CD4-positive, alpha-beta T cell treated with Interleukin-6 at 100 ng/mL for 8 hours (primary cell): ENCODE measurements at places on chromosomes 3 and 15.

DNA sequence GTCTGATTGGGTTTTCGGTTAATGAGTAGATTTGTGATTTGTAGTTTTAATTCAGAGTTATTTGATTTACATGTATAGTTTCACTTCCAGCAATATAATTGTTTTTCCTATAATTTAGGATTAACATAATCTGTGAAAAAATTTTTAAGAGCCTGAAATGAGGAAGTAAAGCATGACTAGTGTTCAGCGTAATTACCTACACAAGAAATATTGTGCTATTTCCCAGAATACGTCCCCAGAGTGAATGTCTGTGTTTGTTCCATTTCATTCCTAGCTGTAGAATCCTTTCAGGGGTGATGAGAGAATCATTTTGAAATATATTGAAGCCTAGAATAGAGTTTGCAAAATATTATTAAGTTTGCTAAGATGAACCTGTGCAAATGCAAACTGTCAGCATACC lies 247.1 kb downstream of the BBX start:
- no peak for DNase-seq

DNA sequence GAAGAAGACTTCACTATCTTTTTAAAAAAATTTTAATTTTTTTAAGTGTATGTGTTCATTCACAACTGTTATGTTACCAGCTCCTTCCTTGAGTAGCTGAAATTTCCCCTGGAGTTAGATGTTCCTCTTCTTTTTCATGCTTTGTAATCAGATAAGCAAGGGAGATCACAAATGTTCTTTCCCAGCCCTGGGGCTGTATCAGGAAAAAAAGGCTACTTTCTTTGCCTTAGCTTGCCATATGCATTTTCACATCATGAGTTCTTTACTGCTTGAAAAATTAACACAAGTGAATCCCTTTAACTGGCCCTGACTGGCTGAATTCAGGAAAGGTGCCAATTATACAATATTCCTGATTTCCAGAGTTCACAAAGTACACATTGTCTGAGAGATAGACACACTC lies 353.2 kb upstream of the ATP11B start:
- DNase-seq, result no peak

- no peak for DNase-seq
Measured at GRCh38 chr3:30550246-30550645, 56.2 kb upstream of the TGFBR2 start.

- peak; percentile 40 for DNase-seq
Measured at GRCh38 chr3:48299746-48300712, 33.4 kb downstream of the SPINK8 start.

DNA sequence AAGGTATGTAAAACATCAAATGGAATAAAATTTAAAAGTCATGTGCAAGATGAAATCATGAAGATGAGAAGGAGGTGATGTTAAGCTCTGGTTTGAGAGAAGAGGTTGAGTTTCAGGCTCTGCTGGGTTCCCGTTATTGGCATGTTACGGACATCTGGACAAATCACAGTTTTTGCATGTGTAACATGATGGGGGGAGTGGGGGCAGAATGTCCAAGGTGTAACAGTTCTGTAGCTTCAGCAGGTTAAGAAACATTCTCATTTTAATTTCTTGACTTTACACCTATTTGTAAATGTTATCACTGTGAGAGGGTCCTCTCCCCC lies 17.2 kb downstream of the TRIM71 start:
- no peak for DNase-seq

- DNase-seq, result no peak
Measured at GRCh38 chr3:152176998-152177397, 91.7 kb upstream of the MBNL1 start.

- peak; percentile 77 for DNase-seq
Measured at GRCh38 chr15:52021128-52021671, 2.2 kb downstream of the MAPK6 start.

- DNase-seq, result no peak
Measured at GRCh38 chr3:66642484-66642883, 141.7 kb upstream of the LRIG1 start.

- DNase-seq, result no peak
Measured at GRCh38 chr15:71117714-71118305, 2.5 kb downstream of the THSD4 start.

DNA sequence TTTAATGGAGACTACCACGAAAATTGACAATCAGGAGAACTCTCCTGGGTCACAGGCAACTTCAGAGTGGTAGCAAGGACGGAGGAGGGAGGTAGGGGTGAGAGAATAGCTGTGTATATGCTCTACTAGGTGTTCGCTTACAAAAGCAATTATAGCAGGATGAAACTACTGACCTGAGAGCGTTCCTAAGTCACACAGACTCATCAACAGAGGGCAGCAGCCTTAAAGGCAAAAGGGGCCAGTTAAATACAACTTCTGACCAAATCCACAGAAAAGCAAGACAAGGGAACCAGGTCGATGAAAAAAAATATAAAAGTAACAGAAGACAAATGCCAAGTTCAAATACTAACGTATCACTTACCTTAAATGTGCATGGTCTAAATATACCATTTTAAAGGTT lies 894.6 kb downstream of the PLOD2 start:
- no peak for DNase-seq

DNA sequence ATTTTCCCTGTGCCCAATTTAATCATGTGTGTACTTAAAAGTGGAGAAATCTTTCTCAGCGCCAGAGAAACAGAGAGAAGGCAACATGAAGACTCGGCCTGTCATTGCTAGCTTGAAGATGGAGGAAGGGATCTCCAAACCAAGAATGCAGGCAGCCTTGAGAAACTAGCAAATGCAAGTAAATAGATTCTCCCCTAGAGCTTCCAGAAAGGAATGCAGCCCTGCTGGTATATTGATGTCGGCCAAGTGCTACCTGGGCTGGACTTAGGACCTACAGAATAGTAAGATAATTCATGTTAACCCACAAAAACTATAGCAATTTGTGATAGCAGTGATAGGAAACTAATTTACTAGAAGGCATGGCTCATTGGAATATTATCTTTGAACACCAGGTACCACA lies 150.9 kb upstream of the ABI3BP start:
- DNase-seq, result no peak

GRCh38 chr3:50112462-50112861 lies 23.7 kb downstream of the RBM5 start:
- DNase-seq, result no peak

DNA sequence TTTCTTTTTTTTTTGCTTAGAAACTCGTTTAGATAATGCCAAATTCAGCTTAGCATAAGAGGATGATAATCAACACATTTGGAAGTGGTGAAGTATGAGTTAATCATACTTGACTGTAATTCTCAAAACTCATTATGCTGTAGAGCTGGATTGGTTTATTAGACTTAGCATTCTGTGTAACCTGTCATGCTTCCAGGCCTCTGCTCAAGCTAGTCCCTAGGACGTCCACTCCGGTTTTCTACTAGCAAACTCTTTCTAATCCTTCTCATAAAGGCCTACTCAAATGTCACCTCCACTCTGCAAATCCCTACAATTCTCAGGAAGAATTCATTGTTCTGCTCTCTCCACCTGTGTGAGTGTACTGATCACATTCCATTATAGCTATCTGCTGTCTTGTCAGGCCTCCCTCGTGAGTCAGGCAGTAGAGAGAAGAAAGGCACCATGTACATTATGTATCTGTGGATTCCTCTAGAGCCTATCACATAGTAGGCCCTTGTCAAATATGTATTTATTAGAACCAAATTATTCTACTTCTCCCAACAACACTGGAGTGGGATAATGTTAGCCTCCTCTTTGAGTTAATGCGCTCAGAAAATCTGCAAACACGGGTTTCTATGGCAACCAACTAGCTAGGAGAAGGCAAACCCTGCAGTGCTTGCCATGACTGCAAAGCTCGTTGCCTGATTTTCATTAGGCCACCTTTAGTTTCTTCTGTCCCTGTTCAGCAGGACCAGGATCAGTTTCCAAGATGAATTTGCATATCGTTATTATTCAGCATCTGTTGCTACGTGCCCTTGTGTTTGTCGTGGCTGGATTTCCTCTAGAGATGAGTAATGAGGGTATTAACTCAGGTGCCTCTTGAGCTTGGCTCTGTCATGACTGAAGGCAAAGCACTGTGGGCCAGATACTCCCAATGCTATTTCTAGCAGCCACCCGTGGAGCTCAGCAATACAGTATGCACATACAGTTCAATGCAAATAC lies 30.7 kb downstream of the ATP13A5 start:
- DNase-seq, result no peak

GRCh38 chr3:171254315-171254714 lies 205.9 kb downstream of the TNIK start:
- DNase-seq, result no peak

GRCh38 chr3:168052515-168052914 lies 43.2 kb downstream of the GOLIM4 start:
- DNase-seq, result no peak

DNA sequence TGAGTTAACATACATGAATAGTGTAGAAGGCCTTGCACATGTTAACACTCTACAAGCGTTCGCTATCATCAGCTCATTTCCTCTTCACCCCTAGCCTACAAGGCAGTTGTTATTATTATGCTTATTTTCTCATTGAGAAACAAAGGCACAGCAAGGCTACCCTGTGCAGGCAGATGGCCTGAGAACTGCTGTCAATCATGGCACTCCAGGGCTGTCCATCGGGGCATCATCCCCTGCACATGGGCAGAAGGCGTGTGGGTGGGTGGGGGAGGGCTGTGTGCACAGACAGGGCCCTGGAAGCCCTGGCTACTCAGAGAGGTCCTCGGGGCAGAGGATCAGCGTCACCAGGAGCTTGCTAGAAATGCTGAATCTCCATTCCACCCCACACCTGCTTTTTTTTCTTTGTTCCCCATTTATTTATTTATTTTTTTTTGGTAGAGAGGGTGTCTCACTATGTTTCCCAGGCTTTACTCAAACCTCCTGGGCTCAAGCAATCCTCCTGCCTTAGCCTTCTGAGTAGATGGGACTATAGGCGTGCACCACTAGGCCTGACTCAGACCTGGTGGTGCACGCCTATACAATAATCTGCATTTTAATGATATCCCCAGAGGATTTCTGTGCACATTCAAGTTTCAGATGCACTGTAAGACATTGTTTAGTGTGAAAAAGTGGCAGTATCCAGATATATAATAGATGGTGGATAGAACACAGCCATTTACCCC lies 9.6 kb upstream of the ZXDC start:
- no peak for DNase-seq

GRCh38 chr3:16995601-16996000 lies 110.8 kb downstream of the PLCL2 start:
- DNase-seq, result no peak

DNA sequence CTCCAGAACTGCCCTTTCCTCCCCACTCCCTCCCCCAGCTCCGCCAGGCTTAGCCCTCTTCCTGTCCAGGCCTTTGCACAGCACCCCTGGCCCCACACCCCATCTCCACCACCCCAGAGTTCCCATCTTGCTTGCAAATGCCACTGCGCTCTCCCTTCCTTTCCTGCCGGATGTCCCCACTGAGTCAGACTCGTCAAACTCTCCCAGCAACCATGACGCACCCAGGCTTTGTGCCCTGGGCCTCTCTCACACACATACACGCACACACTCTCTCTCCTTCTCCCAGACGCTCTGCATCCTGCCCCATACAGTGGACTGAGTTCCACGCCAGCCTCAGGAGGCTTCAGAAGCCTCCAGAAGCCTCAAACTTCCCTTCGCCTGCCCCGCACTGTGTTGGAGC lies 2.8 kb upstream of the CCDC9B start:
- DNase-seq, result no peak

DNA sequence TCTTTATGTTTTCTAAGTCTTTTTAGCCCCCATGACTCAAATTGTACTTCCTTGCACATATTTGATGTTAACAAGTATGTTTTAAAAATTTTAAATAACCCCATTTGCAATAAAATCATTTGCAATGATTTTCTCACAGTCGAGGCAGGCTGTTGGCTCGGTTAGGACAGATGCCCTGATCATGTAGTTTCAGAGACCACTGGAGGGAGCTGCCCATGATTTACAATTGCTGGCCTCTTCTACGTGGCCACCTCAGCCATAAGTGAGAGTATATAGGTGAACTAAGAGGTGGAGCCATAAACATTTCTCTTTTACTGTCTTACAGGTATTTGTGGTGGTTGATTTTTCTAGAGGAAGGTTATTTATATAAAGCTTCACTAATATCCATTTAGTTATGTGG lies 1.7 kb downstream of the DTWD1 start:
- no peak for DNase-seq

GRCh38 chr3:43774799-43775198 lies 84.1 kb downstream of the ABHD5 start:
- DNase-seq, result no peak

GRCh38 chr3:184937611-184938010 lies 125.6 kb downstream of the VPS8 start:
- DNase-seq, result no peak
